ENCODE measurements at places on chromosomes 3 and 15.

GRCh38 chr15:66865622-66866611 is 163.9 kb downstream of the SMAD6 start:
- DNase-seq: no peak

DNA sequence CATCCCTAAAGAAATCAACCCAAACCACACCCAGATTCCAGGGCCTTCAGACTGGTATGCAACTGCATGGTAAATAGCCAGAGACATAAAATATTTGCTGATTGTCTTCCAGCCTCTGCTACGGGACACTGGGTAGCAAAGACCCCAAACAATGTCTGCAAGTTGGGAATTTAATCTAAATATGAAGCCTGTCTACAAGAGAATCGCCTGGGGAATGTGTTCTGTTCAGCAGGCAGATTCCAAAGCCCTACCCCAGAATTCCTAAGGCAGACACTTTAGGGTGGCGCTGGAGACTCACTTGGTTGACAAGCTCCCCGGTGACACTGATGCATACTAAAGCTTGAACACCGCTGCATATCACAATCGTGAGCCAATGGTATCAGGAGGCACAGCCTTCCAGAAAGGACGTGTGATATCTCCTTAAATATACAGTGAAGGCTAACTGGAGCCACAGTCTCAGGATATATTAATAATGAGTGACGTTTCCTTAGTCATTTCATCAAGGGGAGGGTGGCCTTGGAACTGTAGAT is 684.1 kb downstream of the NTRK3 start:
- peak; percentile 53 for DNase-seq

- DNase-seq: no peak
Observed at GRCh38 chr15:78207641-78208340, 26.6 kb downstream of the ACSBG1 start.

- no peak for DNase-seq
Observed at GRCh38 chr3:14157951-14158350, 20.4 kb downstream of the XPC start.

DNA sequence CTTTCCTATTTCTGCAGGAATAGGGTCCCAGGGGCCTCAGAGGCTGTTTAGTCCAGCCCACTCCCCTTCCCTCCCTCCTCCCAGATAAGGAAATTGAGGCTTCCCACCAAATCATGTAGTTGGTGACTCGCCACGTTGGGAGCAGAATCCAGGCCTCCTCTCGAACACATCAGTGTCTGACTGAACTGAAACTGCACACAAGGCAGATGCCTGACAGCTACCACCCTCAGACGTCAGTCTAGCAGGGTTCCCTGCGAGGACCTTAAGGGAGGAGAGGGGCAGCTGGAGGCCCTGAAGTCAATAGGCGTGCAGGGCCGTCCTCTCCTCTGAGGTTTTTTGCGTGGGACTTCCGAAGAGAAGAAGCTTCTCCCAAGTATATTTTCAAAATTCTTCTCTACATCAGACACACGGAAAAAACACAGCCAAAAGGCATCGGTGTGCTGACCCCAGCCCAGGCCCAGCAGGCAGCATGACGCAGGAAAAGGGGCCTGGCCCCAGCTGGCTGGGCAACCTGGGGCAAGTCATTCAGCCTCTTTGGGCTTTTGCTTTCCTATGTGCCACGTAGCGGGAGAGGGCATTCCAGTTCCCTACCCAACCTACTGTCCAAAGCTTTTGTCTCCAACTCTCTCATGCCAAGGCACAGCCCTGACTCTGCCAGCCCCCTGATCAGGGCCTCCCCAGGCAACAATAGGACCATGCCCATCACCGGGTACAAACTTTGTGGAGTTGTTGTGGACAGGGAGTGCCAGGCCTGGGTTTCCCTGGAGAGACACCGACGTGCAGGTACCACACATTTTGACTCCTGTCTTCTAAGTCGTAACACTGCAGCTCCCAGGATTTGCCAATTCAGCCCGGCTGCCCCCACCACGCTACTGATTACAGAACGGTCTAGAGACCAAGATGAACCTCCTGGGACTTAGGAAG is 283.1 kb downstream of the XXYLT1 start:
- DNase-seq: no peak

DNA sequence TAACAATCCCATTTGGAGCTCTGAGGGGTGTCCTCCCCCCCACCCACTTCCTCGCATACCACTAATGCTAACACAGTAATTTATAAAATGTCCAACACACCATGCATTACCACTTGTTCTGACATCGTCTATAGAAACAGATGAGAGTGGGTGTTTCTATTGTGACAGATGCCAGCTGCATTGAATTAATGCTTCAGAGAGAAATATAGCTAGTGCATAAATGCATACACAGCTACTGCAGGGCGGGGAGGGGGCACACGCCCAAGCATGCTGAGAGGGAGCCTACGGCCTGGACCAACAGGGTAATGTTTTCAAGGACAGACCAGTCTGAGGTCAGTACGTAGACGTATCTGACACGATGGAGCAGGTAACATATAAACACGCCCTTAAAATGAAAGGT is 106.0 kb upstream of the FEZF2 start:
- no peak for DNase-seq

GRCh38 chr3:73451301-73451944 is 173.3 kb downstream of the PDZRN3 start:
- no peak for DNase-seq

- DNase-seq: no peak
Observed at GRCh38 chr3:54593653-54594052, 334.2 kb downstream of the LRTM1 start.

GRCh38 chr3:71893122-71893521 is 108.2 kb upstream of the PROK2 start:
- DNase-seq: no peak

- DNase-seq: no peak
Observed at GRCh38 chr3:177778633-177779032, 581.4 kb upstream of the TBL1XR1 start.

DNA sequence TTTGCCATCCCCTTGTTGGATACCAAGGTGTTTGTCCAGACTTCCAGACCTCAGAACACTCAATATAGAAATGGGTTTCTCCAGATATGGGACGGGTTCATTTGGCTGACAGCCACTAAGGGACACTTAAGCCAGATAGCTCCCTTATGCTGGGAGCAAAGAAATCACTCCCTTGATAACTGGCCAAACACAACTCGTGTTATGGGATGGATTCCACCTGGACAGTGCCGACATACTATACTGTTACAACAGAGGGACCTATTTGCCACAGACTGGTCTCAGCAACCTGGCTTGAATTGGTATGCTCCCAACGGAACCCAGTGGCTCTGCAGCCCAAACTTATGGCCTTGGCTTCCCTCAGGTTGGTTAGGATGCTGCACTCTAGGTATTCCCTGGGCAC is 114.0 kb upstream of the PLCL2 start:
- no peak for DNase-seq

GRCh38 chr15:60264088-60264487 is 133.7 kb downstream of the ANXA2 start:
- no peak for DNase-seq

- DNase-seq: no peak
Observed at GRCh38 chr3:21216598-21216997, 534.4 kb downstream of the ZNF385D start.

- DNase-seq: no peak
Observed at GRCh38 chr3:168139947-168140346, 44.2 kb upstream of the GOLIM4 start.

DNA sequence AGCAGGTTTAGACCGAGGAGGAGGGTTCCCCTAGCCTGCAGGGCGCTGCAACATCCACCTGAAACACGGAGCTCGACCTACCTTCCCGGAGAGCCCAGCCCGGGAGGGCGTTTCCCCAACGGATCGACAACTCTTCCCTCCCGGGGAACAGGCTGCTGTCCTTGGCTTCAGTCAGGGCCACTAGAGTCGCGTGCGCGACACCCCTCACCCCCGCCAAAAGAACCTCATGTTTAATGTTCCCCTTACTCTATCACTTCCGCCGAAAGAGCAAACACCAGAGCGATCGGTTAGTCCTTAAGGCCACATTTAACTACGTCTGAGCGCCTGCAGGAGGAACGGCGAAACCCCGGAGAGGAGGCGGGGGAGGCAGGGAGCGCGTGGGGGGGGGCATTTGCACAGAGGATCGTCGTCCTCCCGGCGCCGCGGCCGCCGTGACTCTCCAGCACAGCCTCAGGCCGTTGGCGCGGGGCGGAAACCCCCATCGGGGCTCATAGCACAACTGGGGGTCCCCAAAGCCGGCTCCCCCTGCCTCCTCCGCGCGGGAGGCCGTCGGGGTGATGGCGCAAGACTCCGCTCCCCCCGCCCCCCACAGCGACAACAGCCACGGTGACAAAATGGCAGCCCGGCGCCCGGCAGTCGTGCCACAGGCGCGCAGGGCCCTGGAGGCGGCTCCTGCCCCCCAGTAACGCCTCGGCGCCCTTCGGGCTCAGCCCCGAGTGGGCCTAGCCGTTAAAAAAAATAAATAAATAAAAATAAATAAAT is 3.2 kb downstream of the ANP32A start:
- DNase-seq: peak; percentile 45

DNA sequence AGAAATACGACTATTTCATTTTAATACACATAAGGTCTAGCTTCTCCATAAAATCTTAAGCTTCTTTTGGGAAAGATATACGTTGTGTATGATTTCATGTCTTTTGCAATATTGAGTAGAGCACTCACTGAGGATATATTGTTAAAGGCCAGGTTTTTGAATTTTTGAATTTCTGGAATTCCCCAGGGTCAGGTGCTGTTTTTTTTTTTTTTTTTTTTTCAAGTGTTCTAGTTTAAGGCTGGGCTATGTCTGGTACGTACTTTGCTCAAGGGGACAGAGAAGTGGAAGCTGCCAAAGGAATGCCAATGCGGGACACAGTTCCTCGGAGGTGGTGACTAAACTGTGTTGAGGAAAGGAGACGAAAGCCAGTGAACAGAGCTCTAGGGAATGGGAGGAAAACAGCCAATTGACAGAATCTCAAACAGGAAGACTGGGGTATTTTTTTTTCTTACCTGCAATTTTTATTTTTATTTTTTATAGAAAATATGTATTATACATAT is 510.5 kb upstream of the CBLB start:
- DNase-seq: no peak

GRCh38 chr3:113690482-113690881 is 6.0 kb downstream of the USF3 start:
- DNase-seq: no peak

DNA sequence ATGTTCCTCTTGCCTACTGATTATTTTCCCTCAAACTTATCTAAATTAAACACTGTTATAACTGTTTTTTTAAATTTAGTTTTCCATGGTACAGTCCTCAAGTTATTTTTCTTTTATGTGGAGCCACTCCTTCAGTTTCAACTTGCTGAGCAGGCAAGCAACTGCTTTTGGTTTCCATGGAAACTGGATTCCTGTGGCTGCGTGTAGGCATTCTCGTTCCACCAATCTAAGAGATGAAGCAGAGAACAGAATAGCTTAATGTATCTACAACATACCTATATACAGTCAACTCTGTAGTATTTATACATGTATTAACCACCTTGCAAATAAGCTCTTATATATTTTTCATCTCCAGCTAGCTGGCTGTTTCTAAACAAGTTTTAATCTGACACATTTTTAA is 25.8 kb upstream of the ANXA2 start:
- no peak for DNase-seq

- peak; percentile 96 for DNase-seq
Observed at GRCh38 chr15:33126559-33127290, 67.8 kb downstream of the FMN1 start.

DNA sequence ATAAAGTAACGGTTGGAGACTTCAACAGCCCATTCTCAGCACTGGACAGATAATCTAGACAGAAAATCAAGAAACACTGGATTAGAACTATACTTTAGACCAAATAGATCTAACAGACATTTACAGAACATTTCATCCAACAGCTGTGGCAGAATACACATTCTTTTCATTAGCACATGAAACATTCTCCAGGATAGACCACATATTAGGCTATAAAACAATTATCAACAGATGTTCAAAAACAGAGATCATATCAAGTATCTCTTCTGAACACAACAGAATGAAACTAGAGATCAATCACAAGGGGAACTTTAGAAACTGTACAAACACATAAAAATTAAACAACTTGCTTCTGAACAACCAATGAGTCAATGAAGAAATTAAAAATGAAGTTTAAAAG is 133.3 kb downstream of the ADAM10 start:
- DNase-seq: no peak

- peak; percentile 41 for DNase-seq
Observed at GRCh38 chr15:57146506-57147201, 228.2 kb downstream of the TCF12 start.

DNA sequence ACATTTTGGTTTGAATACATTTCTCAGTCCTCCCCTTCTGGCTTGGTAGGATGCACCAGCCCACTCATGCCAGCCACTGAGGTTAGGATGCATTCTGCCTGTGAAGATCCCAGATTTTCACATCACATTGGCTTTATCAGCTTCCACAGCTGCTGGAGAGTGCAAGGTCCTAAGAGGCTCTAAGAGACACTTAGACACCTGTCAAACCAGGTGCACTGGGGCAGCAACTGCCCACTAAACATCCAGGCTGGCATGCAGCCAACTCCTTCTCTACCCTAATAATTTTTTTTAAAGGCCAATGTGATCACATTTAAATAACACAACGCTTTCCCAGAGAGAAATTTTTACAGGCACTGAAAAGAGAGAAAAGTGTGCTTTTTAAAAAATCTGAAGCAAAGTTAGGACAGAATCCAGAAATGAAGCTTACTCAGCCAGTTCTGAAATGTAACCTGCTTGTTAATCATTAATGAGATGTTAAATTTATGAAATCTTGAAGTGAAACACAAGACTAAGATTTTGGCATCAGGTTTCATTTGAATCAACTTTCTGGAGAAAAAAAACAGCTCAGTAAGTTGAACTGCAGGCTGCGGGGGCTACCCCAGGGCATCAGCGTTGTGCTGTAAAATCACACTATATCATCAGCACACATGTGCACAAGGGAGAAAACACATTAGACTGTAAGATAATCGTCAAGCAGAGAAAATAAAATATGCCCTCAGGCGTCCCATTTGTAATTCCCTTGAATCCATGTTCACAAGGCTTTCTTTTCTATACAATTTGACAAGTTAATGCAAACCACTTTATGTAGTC is 312.9 kb downstream of the ZBBX start:
- DNase-seq: no peak

- no peak for DNase-seq
Observed at GRCh38 chr15:58297639-58298038, 134.2 kb upstream of the LIPC start.

- peak; percentile 20 for DNase-seq
Observed at GRCh38 chr3:63753567-63753966, 65.5 kb upstream of the C3orf49 start.

DNA sequence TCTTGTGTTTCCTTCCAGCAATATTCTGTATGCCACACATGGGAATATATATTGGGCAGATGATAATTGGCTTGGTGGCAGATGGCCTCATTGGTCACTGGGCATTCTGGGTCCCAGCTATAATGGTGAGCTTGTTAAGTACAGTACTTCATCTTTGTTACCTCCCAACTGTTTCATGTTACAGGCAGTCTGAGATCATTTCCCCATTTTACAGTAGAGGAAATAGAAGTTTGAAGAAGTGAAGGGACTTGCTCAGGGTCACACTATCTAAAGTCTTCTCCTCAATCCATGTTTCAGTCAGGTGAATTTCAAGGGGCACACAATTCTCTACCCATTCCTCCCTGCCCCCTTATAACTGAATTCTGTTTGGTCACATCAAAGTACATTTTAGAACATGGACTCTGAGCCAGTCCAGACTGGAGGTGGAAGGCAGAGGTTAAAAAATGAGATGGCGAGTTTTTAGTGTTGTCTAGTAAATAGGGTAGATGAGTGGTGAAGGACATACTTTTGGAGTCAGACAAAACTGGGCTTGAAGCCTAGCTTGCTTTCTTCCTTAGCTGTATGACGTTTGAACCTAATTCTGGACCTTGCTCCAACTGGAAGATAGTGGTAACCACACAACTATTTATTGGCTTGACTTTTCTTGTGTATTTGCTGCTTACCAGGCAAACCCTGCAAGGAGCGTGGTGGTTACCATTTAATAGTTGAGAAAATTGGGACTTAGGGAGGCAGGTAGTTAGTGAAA is 2.5 kb downstream of the EEFSEC start:
- no peak for DNase-seq
